Right renal cortex interstitium (tissue), 3 donors: ENCODE measurements at places on chromosomes 7 and 10. TPM values are rescaled to one million over a fixed set of nuclear protein-coding genes. Genes with fewer than 3 reads are reported as not detected.

DNA sequence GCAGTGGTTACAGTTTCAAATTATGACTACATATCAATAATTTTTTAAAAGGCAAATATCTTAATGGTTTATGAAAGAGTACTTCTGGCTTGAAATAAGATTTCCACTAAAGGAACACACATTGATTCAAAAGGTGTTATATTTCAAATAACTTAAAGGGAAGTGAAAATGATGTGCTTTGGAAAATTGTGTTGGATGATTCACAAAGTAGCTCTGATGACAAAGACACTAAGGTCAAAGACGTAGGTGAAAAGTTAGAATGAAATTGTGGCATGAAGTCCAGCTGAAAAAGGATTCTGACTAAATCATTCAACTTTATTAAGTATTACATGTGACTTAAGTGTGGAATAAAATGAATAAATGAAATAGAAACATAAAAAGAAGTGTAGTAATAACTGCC, 20.8 kb upstream of the OR2A5 start:
- no peak for DNase-seq

GRCh38 chr7:87934699-87935383, 790 bp downstream of the ADAM22 start:
- DNase-seq = peak; percentile 15

- no peak for DNase-seq
These were observed 110.3 kb upstream of the GATA3 start for GRCh38 chr10:7944215-7944480.

DNA sequence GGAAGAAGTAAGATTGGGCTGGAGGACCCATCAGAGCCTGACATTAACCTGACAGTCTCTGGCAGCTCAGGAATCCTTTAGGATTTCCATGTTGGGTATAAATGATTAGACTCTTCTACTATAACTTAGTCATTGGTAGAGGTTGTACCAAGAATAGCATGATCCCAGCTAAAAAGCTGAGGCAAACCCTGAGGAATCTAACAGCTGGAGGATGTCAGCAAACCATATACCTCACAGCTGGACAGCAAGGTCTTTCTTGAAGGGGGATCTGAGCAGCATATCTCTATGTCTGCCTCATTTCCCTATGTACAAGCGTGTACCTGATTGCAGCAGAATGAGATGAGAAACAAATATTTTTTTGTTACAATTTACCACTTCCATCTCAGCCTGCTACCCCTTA, 103.2 kb downstream of the NPSR1 start:
- no peak for DNase-seq

Gene NFKB2
- polyA plus RNA-seq = 15.7 TPM

DNA sequence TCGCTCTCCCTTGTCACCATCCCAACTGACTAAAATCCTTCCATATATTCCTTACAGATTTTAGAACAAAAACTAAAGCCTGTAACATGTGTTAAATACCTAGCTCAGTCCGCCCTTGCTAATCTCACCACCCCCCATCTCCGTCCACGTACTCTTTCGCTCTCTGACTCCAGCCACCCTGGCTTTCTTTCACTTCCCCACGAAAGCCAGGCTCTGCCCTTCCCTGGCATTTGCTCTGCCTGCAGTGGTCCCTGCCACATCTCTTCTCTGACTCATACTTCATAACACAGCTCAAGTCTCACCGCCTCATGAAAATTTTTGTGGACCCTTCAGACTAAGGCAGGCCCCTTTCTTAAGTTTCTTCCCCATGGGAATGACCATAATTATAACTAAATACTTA, 11.7 kb upstream of the GPAM start:
- no peak for DNase-seq

DNA sequence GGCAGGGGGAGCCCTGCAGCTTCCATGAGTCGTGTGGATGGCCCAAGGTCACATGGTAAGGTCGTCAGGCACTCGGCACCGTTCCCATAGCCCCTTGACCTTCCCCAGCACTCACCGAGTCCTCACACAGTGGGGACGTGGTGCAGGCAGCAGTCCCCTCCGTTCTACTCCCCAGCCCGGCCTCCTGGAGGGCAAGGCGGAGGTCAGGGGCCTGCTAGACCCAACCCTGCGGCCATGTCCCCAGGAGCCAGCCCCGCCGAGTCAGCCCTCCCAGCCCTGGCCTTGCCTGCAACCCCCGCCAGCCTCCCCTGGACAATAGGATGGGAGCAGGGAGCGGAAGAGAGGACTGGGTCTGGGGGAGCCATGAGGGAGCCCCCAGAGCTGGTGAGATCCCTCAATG, 65.2 kb downstream of the ELFN1 start:
- DNase-seq = no peak

GRCh38 chr10:3113343-3113720, 46.0 kb downstream of the PFKP start:
- no peak for DNase-seq

GRCh38 chr7:129828989-129829736, 123.6 kb downstream of the UBE2H start:
- no peak for DNase-seq

Gene RAPGEF5
- polyA plus RNA-seq = 42.1 TPM

- no peak for DNase-seq
These were observed 19.2 kb upstream of the PTPRN2 start for GRCh38 chr7:158606671-158607424.

DNA sequence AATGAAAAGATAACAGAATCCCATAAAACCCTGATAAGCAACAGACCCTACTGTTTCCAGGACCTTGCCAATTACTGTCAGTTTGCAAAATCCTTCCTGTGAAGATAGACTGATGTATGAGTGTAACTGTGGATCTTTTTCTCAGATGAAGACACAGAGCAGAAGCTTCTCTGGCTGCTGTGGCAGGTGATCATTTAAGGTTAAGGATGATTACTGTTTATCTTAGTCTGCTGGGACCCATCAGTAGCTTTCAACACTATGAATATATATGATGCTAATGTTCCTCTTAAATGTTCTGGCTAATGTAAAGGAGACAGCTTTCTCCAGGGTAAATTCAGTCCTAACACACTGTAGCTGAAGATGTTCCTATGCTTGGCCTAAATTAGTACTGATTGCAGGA, 56.0 kb upstream of the CTTNBP2 start:
- no peak for DNase-seq

- no peak for DNase-seq
These were observed 250.7 kb upstream of the MYO3A start for GRCh38 chr10:25683344-25683743.

- DNase-seq = no peak
These were observed 62.9 kb downstream of the REEP3 start for GRCh38 chr10:63583909-63584724.

DNA sequence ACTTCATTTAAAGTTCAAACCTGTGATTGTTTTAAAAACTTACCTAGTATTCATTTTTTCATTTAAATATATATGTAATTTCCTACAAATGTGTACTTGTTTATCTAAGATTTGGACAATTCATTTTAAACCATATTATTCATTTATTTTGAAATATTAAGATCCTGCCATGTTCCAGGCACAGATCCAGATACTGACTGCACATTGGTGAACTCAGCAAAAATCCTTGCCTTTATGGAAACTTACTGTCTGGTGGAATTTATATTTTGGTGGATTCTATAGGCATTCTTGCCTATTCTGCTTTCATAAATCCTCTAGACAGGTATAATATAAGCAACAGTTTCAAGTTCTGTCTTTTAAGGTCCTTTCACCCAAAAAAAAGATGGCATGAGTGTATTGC, 48.3 kb upstream of the RPA3 start:
- DNase-seq = no peak

DNA sequence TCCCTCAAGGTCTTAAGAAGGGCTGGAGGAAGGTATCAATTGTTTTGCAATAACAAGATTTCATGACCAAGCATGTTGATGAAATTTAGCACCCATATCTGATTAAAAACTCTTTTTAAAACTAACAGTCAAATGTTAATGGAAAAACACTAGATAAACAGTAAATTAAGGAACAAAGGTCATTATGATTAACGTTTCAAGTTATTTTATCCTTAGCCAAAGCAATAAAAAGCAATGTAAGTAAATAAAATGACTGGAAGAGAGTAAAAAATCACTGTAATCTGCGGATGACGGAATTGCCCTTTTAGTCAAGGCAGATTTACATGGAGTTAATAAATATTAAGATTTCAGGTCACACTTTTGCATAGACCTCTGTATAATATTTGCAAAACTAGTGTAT, 179.5 kb upstream of the KLF6 start:
- no peak for DNase-seq

DNA sequence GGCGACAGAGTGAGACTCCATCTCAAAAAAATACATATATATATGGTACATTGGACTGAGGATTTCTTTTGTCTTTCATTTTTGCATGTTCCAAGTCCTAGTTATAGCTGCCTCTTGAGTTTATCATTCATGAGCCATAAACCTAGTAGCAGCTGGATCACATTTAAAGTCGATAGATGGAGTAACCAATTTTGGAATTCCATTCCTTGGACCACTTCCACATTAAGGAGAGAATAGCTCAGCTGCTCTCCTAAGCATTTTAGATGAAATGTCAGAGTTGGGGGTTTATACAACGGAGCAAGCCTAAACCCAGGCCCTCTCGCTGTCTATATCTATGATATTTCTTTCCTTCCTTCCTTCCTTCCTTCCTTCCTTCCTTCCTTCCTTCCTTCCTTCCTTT, 141.2 kb downstream of the LYZL1 start:
- no peak for DNase-seq

GRCh38 chr7:30524545-30524944, 19.9 kb upstream of the GGCT start:
- DNase-seq = no peak

DNA sequence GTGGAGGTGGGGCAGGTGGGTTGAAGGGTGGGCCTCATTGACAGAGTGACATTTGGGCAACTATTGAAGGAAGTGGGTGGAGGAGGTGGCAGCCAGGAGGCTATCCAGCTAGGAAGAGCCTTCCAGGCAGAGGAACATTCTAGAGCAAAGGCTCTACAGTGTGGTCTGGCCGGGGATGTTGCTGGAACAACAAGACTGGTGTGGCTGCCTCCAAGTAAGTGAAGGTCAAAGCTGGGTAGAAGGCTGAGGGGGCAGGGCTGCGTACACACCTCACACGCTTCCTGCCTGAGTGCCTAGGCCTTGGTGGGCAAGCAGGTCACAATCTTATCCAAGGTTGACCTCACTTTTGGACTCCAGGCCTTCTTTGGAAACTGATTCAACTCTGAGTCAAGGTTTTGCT, 6.6 kb downstream of the CPA1 start:
- DNase-seq = no peak

- DNase-seq = no peak
These were observed 347.9 kb upstream of the MEOX2 start for GRCh38 chr7:16034353-16034752.

Gene POR
- polyA plus RNA-seq = 56.4 TPM

- no peak for DNase-seq
These were observed 9.1 kb upstream of the EIF4H start for GRCh38 chr7:74164985-74165456.

DNA sequence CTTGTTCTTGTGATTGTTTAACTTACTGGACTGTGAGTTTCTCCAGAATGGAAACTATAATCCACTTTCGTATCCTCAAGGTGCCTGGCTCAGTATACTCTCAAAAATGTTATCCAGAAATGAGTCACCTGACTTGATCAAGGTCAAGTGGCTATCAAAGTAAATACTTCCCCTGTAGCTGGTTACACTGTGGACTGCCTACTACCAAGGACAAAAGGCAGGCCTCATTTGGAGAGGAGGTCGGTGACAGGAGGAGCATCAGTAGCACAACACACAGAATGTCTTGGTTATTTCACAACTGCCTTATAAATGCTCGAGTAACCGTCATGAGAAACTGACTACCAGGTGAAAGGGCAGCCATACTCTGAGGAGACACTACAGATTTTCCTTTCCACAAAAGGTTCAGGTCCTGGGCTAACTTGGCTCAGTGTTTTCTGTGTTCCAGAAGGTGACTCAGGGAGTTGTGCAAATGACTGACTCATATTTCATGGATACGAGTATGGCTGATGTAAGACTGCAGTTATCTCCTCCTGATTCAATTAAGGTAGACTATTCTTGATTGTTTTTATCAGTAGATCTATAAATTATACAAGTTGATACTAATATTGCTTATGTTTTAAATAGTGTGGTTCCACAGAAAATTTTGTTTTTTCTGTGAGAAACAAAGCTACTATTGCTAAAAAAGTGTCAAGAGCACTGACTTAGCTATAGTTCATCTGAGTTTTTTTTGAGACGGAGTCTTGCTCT, 4.2 kb upstream of the CCNY start:
- no peak for DNase-seq

Gene AKR1C4
- not detected for polyA plus RNA-seq

- no peak for DNase-seq
These were observed 38.9 kb upstream of the AMPH start for GRCh38 chr7:38669965-38670520.

DNA sequence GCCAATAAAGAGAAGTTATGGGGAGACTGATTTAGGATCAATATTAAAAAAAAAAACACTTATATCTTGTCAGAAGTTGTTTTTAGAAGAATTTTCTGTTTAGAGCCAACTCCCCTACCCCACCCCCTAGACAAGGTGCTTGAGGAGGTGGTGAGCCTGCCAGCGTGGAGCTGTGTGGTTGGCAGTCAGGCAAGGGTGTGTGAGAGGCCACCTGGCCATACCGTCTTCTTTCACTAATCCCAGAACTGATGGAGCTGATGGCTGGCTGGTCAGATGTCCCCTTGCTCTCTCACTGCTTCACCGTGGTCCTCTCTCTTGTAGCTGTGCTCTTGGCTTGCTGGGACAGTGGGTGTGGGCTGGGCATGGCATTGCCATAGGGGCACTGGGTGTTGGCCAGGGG, 34.3 kb downstream of the NACAD start:
- DNase-seq = no peak

- no peak for DNase-seq
These were observed 142.1 kb downstream of the SLC25A13 start for GRCh38 chr7:96179837-96180236.

DNA sequence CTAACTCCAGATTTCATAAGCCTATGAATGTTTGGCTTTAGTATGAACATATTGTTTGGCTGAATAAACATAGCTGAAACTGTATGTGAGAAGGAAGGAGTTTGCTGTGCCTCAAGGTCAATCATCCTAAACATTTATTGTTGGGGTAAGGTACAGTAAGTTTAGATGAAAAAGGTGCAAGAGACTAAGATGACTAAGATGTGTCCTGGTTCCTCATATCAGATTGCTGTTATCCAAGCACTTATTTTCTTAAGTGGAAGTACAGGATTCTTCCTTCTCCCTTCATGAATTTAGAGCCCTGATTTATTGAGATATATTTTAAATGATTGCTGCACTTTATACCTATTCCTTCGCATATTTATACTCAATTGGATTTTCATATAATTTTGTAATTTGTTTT, 12.2 kb downstream of the MDFIC start:
- no peak for DNase-seq

DNA sequence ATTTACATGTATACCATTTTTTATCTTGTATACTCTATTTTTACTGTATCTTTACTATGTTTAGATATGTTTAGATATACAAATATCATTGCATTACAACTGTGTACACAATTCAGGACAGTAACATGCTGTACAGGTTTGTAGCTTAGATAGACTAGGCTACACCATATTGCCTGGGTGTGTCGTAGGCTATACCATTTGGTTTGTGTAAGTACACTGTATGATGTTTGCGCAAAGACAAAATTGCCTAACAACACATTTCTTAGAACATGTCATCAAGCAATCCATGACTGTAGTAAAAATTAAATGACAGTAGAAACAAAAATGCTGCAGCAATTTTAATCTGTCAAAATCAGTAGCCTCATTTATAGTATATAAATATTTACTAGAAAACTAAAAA, 812.2 kb downstream of the GRM8 start:
- DNase-seq = no peak

- no peak for DNase-seq
These were observed 61.1 kb downstream of the MKI67 start for GRCh38 chr10:128064970-128065580.
